ENCODE measurements at places on chromosomes 3 and 15.

- DNase-seq, result no peak
These were observed 365.1 kb downstream of the MECOM start for GRCh38 chr3:169298247-169298992.

- DNase-seq, result no peak
These were observed 81.4 kb upstream of the KLF13 start for GRCh38 chr15:31245135-31245689.

GRCh38 chr3:49845694-49846093, 10.7 kb downstream of the TRAIP start:
- no peak for DNase-seq

GRCh38 chr3:106628407-106628806, 748.8 kb upstream of the CCDC54 start:
- no peak for DNase-seq

DNA sequence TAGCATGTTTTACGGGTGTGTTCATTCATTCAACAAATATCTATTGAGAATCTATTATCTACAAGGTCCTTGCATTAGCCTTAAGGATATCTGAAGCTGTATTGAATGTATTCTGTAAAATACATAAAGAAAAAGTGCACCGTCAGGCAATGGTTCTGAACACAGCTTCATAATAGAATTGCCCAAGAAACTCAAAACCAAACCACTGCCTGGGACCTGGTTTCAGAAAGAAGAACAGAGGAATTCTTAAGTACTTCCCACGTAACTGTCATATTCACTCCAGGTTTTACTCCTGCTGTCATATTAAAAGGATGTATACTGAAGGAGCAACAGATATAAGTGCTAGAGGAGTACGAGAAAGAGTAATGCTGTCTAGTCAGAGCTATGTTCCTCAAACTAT, 115.9 kb downstream of the FGF12 start:
- no peak for DNase-seq

DNA sequence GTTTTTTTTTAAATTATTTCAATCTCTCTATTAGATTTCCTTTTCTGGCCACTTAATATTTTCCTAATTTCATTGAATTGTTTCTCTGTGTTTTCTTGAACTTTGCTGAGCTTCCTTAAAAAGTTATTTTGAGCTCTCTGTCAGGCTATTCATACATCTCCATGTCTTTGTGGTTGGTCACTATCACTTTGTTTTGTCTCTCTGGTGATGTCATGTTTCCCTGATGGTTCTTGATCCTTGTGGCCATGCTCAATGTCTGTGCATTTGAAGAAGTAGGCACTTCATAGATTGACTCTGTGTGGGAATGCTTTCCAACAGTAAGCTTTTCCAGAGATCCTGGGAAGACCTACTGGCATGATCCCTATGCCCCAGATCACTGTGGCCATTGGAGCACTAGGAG, 18.6 kb downstream of the CD200R1 start:
- DNase-seq, result no peak

- DNase-seq, result no peak
These were observed 354.4 kb downstream of the NTRK3 start for GRCh38 chr15:87901926-87902690.

DNA sequence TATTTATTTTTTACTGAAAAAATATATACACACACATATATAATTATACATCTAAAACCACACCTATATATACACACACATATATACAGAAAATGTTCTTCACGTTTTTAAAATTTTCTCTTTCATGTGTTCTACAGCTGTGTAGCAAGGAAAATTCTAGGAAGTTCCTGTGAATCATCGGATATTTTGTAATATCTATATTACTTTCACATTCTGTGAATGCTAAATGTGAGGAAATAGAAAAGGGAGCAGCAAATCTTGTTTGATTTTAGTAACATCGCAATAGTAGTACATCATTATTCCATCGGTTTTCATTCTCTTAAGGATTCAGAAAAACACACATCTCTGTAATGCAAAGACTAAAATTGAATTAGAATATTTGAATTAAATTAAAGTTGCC, 836.8 kb upstream of the NECTIN3 start:
- DNase-seq, result no peak

DNA sequence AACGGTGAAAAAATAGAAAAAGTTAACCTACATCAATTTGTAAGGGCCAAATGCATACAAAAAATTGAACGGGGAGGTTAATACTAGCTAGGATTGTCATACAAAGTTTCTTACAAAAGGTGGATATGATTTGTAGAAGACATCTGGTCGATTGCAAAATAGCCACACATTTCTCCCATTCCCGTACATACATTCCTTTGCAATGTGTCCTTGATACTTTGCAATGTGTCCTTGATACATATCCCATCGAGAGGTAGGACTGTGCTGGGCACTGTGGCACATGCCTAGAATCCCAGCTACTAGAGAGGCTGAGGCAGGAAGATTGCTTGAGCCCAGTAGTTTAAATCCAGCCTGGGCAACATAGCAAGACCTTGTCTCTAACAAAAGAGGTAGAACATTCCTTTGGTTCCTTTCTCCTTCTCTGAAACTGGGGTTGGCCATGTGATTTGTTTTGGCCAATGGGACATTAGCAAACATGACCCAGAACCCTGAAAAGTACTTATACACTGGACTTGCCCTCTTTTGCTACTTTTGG, 9.5 kb downstream of the TTBK2 start:
- no peak for DNase-seq

DNA sequence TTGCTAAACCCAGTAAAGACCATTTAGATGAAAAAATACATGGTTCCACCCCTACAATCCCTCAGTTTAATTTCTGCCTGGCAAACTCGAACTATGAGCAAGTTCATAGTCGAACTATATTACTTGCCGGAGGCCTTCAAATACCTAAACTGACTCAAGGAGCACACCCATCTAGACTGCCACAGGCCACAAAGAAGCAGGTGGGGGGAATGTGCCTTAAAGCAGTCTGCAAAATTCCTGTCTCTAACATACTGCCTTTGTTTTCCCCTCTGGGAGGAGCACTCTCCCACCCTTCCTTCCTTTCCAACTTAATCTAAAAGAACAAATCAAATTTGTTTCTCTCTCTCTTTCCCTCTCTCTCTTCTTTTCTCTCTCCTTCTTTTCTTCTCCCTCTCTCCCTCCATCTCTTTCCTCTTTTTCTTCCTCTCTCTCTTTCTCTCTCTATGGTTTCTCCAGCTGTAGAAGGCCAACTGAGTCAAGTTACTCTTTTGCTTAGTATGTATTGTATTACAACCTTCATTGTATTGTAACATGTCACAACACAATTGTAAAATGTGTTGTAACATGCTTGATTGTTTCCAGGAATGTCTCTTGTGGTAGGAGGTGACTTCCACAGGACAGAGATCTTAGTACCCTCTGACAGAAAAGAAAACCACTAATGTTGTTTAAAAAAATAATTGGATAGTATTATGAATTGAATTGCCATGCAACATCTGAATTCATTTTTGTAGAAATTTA, 496.3 kb downstream of the ROBO2 start:
- no peak for DNase-seq

- DNase-seq, result no peak
These were observed 868.5 kb upstream of the GBE1 start for GRCh38 chr3:82629937-82630336.

DNA sequence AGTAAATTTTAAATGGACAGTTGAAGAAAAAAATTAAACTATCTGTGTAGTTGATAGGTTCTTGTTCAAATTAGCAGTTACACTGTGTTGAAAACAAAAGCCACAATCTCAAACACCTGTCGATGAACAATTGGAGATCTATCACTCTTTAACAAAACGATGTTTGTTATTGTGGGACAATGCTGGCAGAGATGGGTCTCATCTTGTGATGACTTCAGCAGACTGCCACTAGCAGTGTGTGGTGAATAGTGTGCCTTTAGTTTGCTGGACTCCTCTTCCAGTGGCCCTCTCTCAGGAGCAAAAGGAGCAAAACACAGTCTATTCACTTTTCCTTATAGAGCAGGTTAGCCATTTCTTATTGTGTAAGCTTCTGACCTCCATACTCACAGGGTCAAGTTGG, 14.7 kb upstream of the TRIM59 start:
- no peak for DNase-seq

- DNase-seq, result no peak
These were observed 42.2 kb downstream of the TRIM42 start for GRCh38 chr3:140719841-140720614.

DNA sequence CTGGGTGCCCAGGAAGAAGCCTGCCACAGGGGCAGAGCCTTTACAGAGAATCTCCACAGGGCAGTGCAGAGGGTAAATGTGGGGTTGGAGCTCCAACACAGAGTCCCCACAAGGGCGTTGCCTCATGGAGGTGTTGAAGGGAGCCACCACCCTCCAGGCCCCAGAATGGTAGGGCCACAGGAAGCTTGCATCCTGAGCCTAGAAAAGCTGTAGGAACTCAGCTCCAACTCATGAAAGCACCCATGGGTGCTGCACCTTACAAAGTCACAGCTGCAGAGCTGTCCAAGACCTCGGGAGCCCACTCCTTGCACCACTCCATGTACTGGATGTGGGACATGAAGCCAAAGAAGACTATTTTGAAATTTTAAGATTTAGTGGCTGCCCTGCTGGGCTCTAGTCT, 73.3 kb upstream of the KCNH8 start:
- no peak for DNase-seq

- no peak for DNase-seq
These were observed 2.7 kb downstream of the SST start for GRCh38 chr3:187667526-187667925.

DNA sequence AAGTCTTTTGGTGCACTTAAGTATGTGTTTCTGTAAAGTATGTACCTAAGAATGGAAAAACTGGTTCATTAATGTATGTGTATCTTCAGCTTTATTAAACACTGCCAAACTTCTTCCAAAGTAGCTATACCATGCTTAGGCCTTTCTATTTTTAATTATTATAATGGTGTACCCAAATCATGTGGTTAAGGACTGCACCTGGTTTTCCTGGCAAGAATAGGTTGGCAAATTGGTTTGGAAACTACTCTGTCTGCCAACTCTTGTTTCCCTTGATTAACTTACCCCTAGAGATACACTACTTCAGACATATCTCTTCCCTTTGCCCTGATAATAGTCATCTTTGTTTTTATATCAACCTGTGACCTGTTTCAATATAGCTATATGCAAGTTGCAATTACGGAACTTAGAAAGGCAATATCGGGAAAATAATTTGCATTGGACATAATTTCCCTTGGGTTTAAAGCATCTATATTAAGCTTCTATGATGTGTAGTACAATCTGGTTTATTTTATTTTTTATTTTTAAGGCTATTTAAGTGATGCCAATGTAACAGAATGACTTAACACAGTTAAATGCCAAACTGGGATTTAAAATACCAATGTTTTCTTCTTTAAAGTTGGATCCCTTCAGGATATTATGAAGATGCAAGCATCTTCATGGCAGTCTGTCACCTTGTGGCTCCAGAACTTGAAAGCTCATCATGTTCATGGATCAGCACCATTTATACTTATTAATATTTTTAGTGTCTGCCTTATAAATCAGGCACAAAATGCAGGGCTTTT, 40.6 kb upstream of the TMEM108 start:
- DNase-seq, result no peak

DNA sequence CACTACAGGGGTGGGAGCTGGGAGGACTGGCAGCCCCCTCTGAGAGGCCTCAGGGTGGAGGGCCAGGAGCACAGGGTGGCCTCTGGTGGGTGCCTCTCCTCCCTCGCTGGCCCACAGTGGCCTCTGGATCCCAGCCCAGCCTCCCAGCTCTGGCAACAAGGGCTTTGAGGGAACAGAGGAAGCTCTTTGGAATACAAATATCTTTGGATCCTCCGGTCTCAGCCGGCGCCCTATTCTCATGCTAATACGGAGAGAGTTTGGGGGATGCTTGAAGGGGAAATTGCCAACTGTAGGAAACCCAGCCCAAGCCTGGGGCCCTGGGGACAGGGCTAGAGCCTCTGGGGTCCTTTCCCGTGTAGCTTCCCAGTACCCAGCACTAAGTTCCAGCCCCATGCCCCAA, 33.4 kb upstream of the INSYN1 start:
- no peak for DNase-seq

DNA sequence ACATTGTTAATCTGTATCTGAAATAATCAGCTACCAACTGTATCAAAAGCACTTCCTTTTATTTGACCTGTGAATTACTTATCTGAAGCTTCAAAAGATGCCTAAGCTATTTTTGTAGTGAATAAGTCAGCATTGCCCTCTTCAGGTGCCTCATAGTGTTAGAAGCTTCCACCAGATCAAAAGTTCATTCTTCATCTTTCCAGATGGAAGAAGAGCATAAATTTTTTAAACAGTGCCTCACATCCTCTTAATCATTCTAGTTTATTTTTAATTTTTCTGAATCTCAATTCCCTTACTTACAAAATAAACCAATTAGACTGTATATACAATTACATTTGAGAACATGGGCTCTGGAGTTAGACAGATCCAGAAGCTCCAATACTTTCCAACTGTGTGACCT, 65.0 kb downstream of the MYO5A start:
- no peak for DNase-seq

DNA sequence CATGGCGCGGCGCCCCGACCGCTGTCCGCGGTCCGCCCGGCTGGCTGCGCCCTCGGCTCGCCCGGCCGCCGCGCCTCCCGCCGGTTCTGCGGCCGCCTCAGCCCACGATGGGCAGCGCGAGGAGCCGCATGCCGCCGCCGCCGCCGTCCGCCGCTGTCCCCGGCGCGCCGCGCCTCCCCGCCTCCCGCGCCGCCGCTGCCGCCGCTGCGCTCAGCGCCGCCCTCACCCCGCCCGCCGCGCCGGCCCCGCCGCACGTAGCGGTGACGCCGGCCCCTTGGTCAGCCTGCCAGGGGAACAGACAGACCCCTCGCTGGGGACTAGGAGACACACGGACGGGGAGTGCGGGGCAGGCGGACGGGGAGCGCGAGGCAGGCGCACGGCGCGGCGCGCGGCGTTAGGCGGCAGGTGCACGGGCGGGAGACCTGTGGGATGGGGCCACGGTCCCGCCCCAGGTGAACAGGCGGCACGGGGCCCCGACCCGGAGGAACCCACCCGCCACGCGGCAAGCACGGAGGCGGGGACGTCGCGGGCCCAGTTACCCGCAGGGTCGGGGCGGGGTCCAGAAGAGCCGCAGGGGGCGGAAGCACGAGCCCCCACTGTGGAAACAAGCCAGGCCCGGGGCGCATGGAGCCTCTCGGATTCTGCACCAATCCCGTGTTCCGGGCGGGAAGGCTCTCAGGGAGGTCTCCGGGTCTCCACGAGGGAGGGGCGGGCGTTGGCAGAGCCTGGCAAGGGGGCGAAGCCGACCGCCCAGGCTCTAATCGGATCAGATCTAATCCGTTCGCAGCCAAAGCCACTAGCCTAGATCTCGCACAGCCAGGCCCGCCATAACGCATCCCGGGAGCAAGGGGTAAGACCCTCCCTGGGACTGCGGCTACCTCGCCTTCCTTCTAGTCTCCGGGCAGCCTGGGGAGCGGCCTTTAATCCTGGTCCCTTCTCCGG, at the start of gene CSPG5:
Gene CSPG5, minus strand, starts transcription at position 175 of the 942 bp plus-strand sequence. Its CDS starts 172 bp downstream, at position 3.
- no peak for DNase-seq

GRCh38 chr3:11717301-11717700, 73.6 kb upstream of the VGLL4 start:
- no peak for DNase-seq

Measured in AML-193 (cell line).